ENCODE measurements at places on chromosomes 12 and 14.

DNA sequence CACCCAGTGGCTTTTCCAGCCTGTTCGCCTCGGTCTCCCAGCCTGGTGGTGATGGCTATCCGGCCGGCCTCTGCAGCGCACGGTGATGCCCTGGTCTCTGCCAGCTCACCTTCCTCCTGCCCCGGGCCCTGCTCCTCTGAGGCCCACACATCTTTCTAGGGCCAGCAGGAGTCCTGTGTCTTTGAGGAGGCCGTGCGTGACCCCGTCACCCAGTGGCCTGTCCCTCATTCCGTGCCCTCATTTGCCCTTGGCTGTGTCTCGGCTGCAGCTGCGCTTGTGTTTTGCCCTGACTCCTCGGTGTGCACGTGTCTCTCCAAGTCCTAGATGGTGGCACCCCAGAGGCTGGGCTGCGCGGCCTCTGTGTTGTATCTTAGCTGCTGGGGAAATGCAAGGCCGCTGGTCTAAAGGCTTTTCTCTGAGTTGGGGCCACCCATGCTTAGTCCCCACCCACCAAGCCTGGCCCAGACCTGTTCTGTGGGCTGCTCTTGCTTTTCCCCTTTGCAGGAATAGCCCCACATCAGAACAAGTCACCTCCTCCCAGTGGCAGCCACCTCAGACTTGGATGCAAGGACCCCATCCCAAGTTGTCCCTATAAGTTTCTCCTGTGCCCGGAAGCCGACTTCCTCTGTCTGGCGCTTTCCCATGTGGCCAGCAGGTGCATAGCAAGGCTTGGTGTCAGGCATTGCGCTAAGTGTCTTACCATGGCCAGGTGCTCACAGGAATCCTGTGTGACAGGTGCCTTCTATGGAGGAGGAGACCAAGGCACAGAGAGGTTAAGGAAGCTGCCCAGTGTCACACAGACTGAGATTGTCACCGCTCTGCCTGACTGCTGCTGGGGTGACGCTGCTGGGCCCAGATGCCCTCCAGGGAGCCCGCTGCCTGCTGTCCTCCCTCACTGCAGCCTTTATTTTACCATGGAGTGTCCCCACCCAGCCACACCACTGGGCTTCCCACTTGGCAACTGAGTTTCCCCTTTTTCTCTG, 64.5 kb downstream of the TSPAN9 start:
- DNase-seq = no peak
- H3K4me1 ChIP-seq = no peaks in the 10 kb centered on the region
- no peak overlapping the region for H3K4me3 ChIP-seq
- no peaks in the 10 kb centered on the region for H3K27me3 ChIP-seq
- no peak overlapping the region for H3K27ac ChIP-seq

GRCh38 chr12:28611449-28611848, 421.2 kb downstream of the CCDC91 start:
- H3K4me1 ChIP-seq = no peaks in the 10 kb centered on the region
- H3K4me3 ChIP-seq = no peak overlapping the region
- H3K36me3 ChIP-seq = no peaks in the 10 kb centered on the region
- H3K27ac ChIP-seq = no peak overlapping the region

DNA sequence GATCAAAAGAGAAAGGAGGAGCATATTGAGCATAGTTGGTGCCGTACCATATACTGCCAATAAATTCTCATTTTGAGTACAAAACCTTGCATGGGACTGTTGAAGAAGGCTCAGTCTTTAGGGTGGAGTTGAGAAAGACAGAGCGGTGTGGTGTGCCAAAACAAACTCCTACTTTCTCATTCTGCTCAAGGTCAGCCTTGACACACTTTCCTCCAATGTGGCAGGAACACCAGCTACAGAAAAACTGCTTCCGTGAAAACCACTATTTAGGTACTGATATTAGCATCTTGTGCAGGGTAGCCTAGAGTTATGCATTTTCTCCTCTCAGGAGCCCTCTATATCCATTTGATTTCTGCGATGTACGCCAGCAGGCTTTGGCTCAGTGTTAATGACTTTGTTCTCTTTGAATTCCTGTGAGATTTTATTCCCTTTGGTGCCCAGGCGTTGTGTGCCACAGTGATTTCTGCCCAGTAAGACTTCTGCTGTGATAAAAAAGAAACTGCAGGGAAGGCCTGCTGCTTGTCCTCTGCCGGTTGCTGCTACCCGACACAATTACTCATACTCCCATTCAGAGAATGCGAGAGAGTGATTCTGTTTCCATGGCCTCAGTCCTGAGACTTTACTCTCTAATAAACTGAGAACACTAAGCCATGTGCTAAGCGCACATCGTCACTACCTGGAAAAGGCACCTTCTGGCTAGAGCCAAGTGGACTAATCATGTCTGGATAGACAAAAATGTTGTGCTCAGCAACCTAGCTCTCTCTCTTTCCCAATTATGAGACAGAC, 88.3 kb upstream of the MDM1 start:
- H3K4me1 ChIP-seq = peaks cover 39% of the 10 kb centered on the region
- H3K27me3 ChIP-seq = no peaks in the 10 kb centered on the region
- no peak for DNase-seq
- H3K27ac ChIP-seq = peak overlapping the region; percentile 7
- no peak overlapping the region for H3K4me3 ChIP-seq

GRCh38 chr12:97299847-97300246, 162.8 kb upstream of the RMST start:
- H3K27ac ChIP-seq = no peak overlapping the region
- H3K4me3 ChIP-seq = no peak overlapping the region
- DNase-seq = no peak
- peaks cover 5% of the 10 kb centered on the region for H3K27me3 ChIP-seq
- no peaks in the 10 kb centered on the region for H3K36me3 ChIP-seq
